ENCODE measurements at places on chromosomes 3 and 15.
A peak's percentile ranks its signal among the peaks of the same experiment; 100 is the strongest.

DNA sequence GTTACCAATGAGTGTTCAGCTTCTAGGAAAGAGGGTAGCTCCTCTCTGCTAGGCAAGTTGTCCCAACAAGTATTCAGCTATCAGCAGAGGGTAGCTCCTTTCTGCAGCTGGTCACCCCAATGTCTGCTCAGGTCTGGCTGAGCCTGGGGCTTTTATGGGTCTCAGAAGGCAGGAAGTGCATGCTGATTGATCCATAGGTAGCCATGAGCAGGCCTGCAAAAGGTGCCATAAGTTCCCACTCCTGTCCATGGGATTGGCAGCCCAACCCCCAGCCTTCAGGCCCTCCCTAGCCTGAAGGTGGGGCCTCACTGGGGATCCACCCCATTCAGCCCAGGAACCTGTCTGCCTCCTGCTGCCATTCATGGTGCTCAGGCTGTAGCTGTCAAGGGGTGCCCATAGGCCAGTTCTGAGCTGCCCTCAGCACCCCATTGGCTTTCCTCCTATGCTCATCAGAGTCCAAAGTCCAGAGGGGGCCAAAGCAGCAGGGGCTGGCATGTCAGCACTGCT lies 34.6 kb upstream of the DNAJC13 start:
- no peak for DNase-seq

DNA sequence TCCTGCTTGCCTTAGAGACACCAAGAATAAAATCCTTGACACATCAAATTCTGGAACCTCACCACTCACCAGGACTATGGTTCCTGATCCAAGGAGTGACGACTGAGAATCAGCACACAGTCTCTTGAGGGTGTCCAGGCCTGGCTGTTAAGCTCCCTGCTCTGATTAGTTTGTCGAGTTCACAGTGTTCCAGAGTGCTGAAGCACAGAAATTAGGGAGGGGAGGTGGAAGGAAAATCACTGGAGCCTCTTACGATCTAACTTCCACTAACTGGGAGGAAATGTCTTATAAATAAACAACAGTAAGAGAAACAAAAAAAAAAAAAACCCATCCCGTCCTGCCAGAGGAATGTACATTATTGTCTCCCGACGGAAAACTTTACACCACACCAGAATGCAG lies 330.2 kb downstream of the TIGIT start:
- no peak for DNase-seq

DNA sequence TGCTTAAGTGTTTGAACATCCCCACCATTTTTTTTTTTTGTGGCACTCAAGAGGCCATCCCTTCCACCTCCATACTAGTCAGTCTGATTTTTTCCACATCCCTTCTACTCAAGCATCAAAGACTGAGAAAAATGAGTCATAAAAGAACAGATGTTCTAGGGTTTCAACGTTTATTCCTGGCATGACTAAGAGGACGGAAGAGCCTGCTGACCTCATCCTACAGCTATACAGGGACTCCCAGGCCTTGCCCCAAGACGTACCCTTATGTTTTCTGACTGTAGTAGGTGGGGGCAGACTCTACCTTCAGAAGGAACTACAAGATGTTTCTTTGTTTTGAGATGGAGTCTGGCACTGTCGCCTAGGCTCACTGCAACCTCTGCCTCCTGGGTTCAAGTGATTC lies 3.3 kb upstream of the ITPKA start:
- no peak for DNase-seq

DNA sequence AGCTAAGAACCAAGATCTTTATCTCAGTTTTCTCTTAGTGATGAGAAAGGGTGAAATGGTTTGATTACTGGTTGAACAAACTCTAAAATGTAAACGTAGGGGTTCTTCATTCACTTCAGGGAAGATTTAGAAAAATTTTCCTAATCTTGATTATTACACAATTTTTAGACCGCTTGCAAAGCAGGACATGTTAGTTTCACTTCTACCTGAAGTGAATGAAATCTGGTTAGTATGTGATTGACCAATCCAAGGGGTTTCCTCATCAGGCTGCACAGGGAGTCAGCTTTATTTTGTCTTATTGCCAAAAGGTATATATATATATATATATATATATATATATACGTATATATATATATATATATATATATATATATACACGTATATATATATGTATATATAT lies 740.4 kb downstream of the TUSC7 start:
- DNase-seq: no peak

DNA sequence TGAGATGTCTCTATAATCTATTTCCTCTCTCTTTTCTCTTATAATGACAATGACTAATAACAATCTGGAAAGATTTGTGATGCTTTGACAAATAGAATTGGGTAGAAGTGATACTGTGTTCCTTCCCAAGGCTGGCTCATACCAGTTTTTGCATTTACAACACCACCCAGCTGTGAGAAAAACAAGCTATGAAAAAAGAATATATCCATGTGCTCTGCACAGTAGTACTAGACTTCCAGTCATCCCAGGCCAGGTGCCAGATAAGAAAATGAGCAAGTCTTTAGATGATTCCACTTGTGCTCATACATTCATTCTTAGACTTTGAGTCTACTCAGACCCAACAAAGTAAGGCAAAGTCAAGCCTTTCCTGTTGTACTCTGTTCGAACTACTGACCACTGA lies 350.2 kb upstream of the POU1F1 start:
- no peak for DNase-seq

DNA sequence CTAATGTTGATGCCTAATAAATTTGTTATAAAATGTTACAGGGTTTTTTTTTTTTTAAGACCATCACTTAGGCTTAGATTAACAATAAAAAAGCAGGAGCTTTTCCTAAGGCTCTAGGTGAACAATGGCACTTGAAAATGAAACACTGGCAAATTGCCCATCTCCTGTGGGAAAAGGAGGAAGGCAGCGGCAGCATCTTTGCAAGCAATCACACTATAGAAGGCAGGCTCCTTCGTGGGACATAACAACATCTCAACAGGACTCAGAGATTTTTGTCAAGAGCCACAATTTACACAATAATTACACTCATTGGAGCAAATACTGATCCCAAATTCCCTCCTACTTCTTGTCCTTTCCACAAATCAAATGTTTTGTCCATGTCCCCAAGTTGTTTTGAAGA lies 646.7 kb downstream of the ROBO2 start:
- no peak for DNase-seq

DNA sequence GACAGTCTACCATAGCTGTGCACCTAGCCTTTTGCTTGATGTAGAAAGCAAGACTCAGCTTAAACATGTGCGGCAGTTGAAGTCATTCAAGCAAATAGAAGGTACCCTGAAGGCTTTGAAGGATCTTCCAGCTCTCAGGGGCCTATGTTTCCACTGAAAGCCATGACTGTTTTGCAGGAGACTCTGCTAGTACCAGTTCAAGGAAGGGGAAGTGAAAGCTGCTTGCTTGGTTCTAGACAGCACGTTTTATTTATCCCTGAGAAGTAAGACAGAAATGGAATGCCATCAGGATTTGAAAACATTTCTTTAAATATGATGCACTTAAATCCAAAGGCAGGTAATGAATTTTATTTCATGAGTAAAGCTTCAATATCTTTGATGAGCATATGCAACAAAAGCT lies 311.4 kb downstream of the PDCD6IP start:
- no peak for DNase-seq

DNA sequence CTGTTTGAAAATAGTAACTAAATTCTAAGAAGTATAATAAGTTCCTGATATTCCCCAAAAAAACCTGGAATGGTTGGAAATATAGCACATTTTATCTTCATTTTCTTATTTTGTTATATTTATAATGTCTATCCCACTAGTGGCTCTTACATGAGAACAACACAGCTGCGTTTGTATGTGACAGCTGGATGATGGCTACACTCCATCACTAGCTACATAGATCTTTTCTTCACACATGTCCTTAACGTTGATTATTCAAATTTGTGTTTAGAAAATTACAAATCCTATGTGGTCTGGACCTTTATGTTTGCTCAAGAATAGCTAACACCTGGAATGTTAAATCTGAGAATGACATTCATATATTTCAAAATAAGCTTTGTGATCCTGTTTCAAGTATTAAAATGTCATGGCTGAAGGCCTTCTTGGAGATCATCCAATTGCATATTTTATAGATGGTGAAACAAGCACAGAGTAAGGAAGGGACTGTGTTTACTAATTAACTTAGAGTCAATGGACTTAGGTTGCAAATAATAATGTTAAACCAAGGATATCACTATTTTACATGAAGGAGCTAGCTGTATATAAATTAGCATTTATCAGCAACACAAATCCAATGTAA lies 60.8 kb downstream of the ATP13A5 start:
- DNase-seq: no peak

GRCh38 chr15:88450125-88450798 lies 16.9 kb downstream of the MRPL46 start:
- DNase-seq: peak; percentile 84

DNA sequence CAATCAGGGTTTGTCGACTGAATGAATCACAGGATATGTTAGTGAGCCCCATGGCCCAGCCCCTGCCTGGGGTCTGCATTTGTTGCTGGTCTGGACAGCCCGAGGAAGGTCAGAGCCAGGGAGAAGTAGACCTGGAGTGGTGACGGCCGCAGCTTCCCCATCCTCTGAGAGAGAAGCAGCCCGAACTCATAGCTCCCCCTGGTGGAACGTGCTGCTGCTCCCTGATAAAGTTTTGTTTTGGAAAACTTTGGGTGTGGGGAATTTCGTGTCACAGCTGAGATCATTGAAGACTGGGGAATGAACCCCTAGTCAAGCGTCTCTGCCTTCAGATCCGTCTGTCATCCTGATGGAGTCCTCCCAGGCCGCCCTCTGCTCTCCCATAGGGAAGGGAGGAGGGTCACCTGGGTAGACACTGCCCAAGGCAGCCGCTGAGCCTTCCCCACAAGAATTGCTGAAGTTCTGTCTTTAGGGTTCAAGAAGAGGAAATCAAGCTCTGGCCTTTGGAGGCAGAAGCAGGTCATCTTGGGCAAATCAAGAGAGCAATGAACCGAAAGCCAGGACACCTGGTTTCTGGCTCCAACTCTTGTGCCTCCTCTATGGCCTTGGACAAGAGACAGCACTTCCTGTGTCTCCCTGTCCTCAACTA lies 60.5 kb downstream of the GLDN start:
- DNase-seq: no peak

DNA sequence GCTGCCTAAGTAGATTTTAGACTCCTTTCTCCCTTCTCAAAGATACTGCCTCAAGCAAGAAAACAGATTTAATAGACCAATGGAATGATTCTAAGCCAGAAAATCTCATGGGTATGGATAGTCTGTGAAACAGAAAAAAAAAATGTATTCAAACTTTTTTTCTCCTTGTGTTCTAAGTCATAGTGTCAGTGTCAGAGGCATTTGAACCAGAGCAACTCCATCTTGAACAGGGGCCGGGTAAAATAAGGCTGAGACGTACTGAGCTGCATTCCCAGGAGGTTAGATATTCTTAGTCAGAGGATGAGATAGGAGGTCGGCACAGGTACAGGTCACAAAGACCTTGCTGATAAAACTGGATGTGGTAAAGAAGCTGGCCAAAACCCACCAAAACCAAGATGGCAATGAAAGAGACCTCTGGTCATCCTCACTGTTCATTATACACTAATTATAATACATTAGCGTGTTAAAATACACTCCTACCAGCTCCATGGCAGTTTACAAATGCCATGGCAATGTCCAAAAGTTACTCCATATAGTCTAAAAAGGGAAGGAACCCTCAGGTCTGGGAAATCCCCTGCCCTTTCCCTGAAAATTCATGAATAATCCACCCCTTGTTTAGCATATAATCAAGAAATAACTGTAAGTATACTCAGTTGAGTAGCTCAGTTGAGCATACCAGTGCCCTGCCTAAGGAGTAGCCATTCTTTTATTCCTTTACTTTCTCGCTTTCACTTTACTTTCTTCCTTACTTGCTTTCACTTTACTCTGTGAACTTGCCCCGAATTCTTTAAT lies 72.8 kb upstream of the GOLGA8B start:
- DNase-seq: no peak

GRCh38 chr15:68691705-68692104 lies 112.9 kb downstream of the CORO2B start:
- DNase-seq: peak; percentile 33

GRCh38 chr3:76267851-76268380 lies 482.6 kb upstream of the ZNF717 start:
- no peak for DNase-seq

- DNase-seq: no peak
These were observed 196.1 kb downstream of the ADAMTSL3 start for GRCh38 chr15:83850015-83850414.

DNA sequence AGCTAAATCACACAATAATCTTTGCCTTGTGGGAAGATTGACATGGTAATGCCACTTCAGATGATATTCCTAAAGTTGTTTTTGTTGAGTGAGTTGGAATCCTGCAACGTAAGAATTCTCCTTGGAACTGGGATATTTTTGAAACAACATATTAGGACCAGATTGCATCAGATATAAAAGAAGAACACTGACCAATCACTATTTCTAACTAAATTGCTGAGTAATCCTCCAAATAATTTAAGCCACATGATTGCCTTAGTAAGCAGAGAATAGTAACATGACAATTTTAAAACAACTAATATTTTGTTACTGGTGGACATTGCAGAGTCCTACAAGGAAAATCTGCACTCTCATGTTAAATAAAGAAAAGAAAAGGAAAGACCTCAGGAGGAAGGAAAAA lies 353.9 kb upstream of the LMCD1 start:
- no peak for DNase-seq

GRCh38 chr3:71416876-71417275 lies 166.7 kb downstream of the FOXP1 start:
- DNase-seq: peak; percentile 14

DNA sequence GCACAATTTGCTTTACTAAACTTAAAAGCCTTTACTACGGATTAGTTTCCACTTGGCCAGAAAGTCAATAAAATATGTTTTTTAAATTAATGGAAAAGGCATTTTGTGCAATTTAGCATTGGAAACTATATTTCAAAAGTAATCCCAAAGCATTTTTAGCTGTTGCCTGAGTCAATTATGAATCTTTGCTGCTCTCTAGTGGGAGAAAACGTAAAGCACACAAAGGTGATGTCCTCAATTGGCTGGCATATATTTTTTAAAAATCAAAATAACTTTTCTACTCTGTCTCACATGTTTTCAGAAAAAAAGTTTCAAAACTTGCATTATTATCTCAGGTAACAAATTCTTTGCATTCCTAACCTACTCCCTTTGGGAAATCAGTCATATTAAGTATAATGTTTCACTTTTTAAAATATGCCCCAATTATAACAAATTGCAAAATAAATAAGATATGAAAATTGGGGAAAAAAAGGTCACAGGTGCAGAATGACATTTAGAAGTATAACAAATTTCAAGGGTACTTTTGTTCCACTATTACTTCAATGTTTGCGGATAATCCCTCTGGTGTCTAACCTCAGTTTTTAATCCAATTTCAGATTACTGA lies 47.2 kb upstream of the TEX55 start:
- peak; percentile 6 for DNase-seq

DNA sequence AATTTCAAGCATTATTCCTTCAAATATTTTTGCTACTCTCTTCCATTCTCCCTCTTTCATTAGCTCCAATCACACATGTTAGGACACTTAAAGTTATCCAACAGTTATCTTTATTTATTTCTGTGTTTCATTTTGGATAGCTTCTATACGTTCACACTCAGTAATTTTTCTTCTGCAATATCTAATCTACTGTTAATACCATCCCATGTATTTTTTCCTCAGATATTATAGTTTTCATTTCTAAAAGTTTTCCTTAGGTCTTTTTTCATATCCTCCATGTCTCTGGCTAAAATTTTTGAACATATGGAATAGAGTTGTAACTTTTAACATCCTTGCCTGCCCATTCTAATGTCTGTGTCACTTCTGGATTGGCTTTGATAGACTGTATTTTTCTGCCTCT lies 73.4 kb downstream of the CTNNB1 start:
- DNase-seq: no peak
